ENCODE measurements at places on chromosomes 1 and 21.

DNA sequence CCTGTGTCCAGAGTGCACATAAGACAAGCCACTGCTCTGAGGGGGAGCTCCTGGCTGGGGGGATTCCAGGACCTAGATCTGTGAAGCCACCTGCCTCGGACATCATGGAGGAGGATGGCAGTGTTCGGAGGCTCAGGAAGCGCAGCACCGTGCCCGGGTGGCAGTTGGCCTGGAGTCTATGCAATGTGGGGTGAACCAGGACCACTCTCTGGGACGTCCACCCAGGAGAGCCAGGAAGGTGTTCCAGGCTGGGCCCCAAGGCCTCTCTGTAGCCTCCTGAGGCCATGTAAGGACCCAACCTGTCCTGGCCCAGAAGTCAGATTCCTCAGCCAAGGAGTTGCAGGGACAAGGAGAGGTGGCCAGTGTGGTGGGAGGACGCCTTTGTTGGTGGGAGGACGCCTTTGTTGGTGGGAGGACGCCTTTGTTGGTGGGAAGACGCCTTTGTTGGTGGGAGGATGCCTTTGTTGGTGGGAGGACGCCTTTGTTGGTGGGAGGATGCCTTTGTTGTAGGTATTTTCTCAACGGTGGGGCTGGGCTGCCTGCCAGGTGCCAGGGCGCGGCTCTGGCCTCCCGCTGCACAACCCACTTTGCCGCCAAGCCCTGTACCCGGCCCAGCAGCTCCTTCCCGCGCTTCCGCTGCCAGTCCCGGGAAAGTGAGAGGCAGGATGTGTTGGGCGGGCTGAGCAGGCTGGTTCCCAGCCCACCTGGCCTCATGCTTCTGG is 30.6 kb upstream of the BMP8B start:
- DNase-seq: no peak

GRCh38 chr1:59972216-59972927 is 45.8 kb upstream of the CYP2J2 start:
- DNase-seq: no peak

GRCh38 chr1:23537296-23537973 is 6.4 kb upstream of the E2F2 start:
- no peak for DNase-seq

- DNase-seq: no peak
Measured at GRCh38 chr21:17598437-17598836, 14.3 kb downstream of the BTG3 start.

- no peak for DNase-seq
Measured at GRCh38 chr1:204194080-204194479, 2.2 kb downstream of the KISS1 start.

- DNase-seq: peak; percentile 20
Measured at GRCh38 chr1:206770531-206771337, at the start of gene IL19. Gene IL19 (plus strand): TSS chr1:206770773. CDS start chr1:206836663, 65,890 bp downstream.

GRCh38 chr1:190597294-190597693 is 119.6 kb upstream of the BRINP3 start:
- no peak for DNase-seq

DNA sequence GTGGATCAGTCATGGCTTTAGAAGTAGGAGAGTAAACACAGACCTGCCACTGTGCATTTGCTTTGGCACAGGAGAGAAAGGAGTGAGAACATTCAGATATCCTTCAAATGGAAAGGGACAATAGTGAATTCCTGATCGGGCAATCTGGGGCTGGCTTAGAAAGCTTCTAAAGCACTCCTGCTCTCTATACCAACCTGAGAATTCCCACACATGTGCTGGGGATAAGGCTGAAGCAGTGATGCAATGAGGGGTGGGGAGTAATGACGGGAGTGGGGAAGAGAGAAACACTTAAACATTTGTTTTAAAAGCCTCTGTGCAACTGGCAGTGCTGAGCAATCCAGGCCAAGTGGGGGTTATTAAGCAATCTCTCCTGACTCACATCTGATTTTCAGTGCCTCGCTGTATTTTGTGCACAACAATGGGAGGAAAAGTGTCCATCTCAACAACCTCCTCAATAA is 108.8 kb downstream of the KIAA0319L start:
- DNase-seq: peak; percentile 92

DNA sequence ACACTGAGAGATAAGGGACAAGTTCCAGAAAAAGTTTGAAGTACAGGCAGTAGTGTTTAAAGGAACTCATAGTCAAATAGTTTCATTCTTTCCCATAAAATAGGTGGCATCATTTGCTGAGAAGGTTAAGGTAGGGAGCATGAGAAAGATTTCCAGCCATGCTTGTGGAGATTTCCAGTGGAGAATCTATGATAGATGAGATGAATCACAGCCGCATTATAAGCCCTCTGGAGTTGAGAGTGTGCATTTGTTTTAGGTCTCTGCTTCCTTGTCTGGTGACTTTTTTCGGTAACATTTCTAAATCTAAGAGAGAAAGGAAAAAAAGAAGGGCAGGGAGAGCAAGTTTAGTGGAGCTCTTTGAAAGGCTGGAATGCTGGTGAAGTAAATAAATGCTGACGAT is 108.7 kb downstream of the DISP1 start:
- DNase-seq: no peak

GRCh38 chr1:60228041-60228491 is 154.5 kb upstream of the C1orf87 start:
- no peak for DNase-seq

DNA sequence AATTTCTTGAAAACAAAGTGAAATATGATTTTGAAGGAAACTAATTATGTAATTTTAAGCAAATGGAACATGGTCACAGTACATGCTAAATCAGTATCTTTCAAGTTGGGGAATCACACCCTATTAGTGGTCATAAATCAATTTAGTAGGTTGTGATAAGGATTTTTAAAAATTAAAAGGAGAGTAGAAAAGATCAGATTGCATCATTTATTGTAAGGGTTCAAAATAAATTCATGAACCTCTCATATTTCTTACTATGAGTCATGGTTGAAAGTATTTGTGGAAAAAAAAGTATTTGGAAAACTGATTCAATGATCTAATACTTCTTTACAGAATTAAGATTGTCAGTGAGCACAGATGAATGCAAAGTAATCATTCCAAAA is 14.6 kb downstream of the ADSS2 start:
- no peak for DNase-seq

DNA sequence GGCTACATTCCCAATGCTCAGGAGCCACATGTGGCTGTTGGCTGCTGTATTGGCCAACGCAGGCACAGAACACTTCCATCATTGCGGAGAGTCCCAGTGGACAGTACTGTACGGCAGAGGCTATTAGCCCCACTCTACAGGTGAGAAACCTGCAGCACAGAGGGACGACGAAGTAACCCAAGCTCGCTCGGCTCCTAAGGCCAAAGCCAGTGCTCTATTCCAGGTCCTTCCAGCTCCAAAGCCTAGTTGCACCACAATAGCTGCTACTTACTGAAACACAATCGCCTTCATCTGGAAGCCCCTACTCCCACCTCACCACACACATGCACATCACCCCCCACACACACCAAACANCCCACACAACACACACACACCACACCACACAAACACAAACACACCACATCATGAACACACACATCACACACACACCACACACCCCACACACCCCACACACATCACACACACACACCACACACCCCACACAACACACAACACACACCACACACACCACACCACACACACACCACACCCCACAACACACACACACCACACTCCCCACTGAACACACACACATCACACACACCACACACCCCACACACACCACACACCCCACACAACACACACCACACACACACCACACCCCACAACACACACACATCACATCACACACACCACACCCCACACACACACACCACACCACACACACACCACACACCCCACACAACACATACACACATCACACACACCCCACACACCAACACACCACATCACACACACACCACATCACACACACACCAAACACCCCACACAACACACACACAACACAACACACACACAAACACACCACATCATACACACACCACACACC is 3.2 kb downstream of the LYPD8 start:
- DNase-seq: no peak

DNA sequence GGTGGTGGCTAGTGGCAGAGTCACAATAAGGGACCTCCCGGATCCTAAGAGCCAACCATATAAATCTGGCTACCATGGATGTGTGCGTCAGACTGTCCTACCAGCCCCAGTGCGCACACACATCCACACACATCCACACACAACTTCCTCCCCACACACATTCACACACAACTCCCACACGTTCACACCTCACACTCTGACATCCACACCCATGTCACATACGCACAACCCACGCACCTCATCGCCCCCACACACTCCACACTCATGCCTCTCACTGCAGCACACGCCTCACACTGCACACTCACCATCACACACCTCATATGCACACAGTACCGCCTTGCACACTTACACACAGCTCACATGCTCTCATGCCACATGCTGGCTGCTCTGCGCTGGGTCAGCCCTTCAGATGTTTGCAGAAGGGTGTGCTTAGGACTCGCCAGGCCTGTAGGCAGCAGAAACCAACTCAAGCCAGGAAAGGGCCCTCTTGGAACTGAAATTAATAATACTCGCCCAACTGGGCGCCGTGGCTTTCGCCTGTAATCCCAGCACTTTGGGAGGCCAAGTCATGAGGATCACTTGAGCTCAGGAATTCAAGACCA is 3.0 kb downstream of the LDLRAD2 start:
- DNase-seq: no peak

DNA sequence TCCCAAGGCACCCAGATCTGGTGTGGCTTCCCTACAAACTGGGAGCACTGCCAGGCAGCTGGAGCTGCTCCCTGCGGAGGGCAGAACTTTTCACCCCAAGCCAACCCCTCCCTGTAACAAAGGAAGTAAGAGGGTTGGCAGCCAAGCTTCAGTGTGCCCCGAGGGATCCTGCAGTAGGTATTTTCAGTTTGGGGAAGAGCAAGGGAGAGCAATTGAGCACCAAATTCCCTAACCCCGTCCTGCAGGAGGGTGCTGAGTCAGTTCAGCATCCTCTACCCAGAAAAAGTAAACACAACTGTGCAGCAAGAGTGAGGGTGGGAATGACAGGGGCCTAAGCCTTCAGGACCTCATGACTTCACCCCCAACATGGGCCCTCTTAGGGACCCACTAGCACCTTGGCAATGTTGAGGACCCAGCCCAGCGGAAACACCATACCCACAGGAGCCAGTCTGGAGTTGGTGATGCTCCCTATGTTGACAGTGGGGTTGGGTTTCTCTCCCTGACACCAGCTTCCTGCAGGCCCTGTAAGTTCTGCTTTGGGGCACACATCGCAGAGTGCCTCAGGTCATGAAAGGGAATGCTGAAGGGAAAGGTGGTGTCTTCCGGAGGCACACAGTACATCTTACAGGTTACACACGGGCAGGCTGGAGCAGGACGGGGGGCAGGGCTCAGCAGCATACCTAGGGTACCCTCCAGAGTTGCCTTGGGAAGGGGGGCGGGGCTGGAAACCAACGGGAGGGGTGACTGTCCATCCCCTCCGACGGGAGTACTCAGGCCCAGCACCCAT is 14.8 kb downstream of the SH3BP5L start:
- no peak for DNase-seq

DNA sequence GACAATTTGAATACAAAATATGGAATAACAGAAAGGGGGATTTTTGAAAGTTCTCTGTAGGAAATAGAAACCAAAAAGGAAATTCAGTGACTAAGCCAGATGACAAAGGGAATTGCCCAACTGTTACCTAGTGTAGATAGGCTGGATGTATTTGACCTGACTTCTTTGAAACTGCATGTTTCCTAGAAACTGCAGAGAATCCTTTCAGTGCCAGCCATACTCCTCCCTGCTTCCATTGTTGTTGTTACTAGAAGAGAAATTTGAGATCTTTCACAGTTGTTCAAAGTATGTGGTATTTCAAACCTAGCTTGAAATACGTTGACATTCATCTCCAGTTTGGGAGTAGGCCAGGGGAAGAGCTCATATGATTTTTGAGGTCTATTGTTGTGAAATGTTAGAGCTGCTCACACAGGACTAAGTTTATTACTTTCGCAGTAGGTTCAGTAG is 1.8 kb upstream of the GBP5 start:
- DNase-seq: peak; percentile 77

GRCh38 chr1:213790565-213790964 is 197.2 kb upstream of the PROX1 start:
- DNase-seq: no peak

DNA sequence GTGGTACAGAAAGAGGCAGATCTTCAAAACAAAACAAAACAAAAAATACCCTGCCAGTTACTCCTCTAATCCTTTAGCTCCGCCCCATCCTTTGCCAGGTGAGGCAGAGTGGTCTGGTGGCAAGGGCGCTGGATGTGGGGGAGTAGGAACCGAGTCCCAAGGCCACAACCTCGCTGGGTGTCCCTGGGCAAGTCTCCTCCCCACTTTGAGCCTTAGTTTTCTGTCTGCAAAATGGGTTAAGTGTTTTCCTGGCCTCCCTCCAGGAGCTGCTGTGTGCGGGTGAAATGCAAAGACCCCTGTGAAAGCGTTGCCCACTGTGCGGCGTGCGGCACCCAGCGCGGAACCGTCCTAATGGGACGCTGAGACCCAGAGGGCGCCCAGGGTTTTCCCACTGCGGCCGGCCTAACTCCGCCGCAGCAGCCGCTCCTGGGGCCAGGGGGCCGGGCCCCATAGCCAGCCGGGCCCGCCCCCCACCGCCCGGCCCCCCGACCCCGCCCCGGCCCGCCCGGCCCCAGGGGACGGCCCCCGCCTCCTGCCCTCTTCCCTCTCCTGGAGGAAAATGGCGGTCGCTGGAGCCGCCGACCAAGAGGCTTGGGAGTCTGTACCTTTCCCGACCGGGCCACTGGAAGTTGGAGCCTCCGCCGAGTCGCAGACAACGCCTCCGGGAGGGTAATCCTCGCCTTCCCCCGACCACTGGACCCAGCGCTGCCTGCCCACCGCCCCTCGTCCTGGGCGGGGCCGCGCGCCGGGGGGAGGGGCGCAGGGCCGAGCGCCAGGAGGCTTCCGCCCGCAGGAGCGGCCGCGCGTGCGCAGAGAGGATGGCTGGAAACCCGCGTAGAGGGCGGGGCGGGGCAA is at the start of the genes ERMAP and SVBP:
Gene ERMAP (plus strand): TSS at position 538 of the 855 bp plus-strand sequence. CDS start 13,327 bp downstream, outside the sequence.
Gene SVBP (minus strand): TSS at position 813 of the 855 bp plus-strand sequence. CDS start 853 bp downstream, outside the sequence.
- no peak for DNase-seq

GRCh38 chr1:162498496-162498810 is 835 bp downstream of the UHMK1 start:
- no peak for DNase-seq

DNA sequence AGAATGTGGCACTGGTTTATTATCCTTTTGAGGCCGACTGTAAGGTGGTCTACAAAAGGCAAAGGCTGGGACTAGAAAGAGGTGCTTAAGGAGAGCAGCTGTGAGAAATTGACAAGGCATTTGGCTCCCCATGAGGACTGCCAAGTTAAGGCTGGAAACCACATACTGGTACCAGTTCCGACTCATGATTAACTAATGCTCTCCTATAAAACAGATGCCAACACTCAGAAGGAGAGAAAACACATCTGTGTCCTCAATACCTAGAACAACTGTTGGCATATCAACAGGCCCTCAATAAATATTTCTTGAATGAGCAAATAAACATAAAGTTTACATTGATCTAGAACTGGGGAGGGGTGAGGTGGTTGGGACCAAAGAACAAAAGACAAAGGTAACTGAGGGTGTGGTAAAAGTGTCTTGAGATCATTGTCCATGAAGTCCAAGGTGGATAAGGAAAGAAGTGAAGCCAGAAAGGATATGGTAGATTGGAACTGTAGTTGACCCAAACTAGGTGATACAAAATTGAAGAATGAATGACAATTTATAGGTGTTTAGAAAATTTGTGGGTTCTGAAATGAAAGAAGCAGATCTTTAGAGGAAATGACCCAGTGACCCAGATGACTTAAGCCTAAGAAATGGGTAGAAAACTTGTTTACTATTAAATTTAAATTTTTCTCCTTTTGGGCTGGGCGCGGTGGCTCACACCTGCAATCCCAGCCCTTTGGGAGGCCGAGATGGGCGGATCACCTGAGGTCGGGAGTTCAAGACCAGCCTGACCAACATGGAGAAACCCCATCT is 16.9 kb upstream of the MCL1 start:
- no peak for DNase-seq

- no peak for DNase-seq
Measured at GRCh38 chr1:68495532-68495931, 1.4 kb downstream of the DEPDC1 start.
